ELF-1 (cell line): ENCODE measurements at places on chromosomes 13 and 19.

GRCh38 chr19:57800696-57801095, 14.0 kb downstream of the ZNF552 start:
- no peak for DNase-seq

- no peak for DNase-seq
Measured at GRCh38 chr19:38904581-38905539, 5.1 kb downstream of the NFKBIB start.

DNA sequence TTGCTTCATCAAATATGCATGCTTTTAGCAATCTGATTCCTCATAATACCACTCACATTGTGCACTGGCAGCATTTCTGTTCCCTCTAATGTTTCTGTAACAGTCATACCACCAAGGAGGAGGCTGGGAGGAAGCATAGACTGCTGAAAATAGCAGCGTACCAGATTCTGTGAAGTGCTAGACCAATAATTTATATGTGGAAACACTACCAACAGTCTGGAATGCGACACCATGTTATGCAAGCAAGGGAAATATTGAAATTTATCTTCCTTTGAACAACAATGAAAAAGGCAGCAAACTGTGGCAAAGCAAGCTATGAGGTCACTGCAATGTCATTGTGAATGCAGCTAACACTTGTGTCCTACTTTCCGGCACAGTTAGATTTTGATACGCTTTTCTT, 1388.0 kb downstream of the EFNB2 start:
- no peak for DNase-seq

- DNase-seq, result peak; percentile 62
Measured at GRCh38 chr19:52689843-52690368, 44.9 kb downstream of the ZNF611 start.

- no peak for DNase-seq
Measured at GRCh38 chr13:82062772-82063171, 1721.8 kb upstream of the SPRY2 start.

DNA sequence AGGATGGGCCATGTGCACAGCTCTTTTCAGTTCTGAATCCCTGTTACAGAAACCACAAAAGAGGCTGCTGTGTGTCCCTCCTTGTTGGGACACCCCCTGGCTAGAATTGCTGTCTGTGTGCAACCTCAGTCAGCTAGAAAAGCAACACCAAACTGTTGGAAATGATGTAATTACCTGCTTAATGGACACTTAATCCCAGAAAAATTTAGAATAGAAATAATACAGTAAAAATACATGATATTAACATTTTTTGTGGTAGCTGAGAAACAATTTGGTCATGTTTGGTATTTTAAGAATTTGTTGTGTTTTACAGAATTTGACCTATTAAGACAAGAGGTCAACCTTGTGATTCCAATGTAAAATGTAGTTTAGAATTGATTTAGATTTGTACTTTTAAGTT, 46.8 kb downstream of the FAM124A start:
- no peak for DNase-seq

GRCh38 chr13:79682164-79682563, 201.2 kb downstream of the NDFIP2 start:
- DNase-seq, result no peak

DNA sequence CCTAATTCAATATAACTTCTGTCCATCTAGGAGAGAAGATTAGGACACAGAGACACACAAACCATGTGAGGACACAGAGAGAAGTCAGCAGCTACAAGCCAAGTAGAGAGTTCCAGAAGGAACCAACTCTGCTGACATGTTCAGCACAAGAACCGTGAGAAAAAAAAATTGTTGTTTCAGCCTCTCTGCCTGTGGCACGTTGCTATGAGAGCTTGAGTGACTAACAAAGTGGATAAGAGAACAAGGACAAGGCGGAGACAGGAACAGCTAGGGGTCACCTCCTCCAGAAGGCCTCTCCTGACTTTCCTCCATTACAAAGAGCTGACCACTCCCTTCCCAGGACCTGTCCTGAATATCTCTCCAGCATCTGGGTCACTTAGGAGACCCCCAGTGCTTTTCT, 5.6 kb upstream of the SIGLEC12 start:
- no peak for DNase-seq

- DNase-seq, result peak; percentile 61
Measured at GRCh38 chr19:47713046-47714021, at the start of gene EHD2. EHD2 (plus strand) TSS chr19:47713422; CDS start chr19:47716613, 3,191 bp downstream.

GRCh38 chr19:46431824-46432223, 3.1 kb upstream of the PNMA8C start:
- DNase-seq, result peak; percentile 56

DNA sequence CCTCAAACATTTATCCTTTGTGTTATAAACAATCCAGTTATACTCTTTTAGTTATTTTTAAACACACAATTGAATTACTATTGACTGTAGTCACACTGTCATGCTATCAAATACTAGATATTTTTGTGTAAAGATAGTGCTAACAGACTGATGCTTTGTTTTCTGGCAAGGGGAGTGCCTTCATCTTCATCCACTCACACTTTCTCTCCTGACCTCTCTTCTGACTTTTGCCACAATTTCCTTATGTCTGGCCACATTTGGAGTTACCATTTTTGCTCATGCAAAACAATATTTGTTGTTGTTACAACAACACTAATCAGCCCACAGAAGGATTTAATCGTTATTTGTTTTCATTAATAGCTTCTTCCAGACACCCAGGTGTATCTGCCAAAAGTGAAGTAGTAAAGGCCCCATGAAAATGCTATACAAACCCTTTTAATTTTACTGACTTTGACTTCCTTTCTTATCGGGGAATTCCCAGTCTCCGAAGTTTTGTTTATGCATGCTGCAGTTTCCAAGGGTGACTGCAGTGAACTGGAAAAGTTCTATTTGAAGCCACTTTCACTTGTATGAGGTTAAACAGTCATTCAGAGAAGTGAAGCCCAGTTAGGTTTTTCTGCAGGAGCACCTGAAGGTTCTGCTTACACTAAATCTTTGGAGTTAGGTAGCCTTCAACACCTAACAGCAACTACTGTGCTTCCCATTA, 66.1 kb upstream of the FRY start:
- DNase-seq, result no peak

DNA sequence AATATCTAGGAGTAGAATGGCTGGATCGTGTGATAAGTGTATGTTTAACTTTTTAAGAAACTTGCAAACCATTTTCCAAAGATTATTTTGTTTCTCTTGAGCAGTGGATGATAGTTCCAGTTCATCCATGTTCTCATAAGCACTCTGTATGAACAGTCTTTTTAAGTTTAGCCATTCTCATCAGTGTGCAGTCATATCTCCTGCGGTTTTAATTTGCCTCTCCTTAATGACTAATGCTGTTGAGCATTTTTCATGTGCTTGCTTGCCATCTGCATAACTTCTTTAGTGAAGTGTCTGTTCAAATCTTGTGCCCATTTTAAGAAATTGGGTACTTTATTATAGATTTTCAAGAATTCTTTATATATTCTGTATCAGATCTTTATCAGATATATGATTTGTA, 58.6 kb downstream of the WASF3 start:
- DNase-seq, result no peak

- no peak for DNase-seq
Measured at GRCh38 chr13:87925006-87925405, 253.8 kb downstream of the SLITRK5 start.
